ENCODE measurements at places on chromosomes 12 and 14.

- DNase-seq, result no peak
These were observed 2.2 kb downstream of the TMEM106C start for GRCh38 chr12:47965581-47965980.

DNA sequence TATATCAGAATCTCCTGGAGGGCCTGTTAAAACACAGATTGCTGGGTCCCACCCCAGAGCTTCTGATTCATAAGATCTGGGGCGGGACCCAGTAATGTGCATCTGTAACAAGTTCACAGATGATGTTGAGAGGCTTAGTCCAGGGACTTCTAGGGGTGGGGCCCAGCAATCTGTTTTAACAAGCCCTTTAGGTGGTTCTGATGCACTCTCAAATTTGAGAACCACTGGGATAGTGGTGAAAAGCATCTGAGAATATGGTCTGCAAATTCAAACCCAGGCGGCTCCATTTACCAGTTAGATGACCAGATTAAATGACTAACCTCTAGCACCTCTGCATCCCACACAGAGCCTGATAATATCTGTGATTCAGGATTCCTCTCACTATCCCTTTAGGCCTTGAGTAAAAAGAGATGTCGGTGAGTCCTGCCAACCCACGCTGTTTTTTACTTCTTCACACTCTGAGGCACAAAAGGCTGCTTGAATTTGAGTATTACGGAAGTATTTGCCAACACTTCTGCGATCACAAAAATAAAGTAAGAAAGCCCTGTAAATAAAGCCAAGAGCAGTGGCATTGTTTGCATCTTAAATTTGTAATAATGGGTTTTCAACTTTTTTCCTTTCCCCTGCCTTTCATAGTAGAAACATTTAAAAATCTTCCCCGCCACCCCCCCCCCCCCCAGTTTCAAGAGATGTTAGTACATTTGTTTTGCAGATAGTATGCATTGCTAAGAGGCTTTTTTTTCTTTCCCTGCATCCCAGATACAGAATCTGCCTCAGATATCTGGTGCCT lies 1.8 kb upstream of the FRS2 start:
- no peak for DNase-seq

DNA sequence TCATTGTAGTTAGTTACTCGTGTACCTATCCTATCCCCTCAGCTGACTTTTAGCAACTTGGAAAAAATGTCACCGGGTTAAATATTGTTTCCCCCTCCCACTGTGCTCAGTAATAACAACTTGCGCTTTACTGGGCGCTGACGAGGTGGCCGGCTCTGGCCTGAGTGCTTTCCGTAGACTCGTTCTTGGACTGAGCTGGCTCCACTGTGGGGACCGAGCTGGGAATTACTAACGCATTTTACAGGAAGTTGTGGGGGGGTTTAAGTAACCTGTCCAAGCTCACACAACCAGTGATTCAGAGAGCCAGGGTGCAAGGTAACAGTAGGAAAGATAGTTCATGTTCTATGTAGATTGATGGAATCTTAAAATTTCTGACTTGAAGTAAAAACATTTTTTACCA lies 82.5 kb upstream of the KICS2 start:
- DNase-seq, result no peak

GRCh38 chr14:59532419-59532818 lies 44.2 kb downstream of the CCDC175 start:
- DNase-seq, result no peak

- no peak for DNase-seq
These were observed 165.7 kb upstream of the RBM19 start for GRCh38 chr12:114131824-114132223.

- no peak for DNase-seq
These were observed 21.8 kb downstream of the MGAT4C start for GRCh38 chr12:86234316-86234855.

- peak; percentile 15 for DNase-seq
These were observed 43.9 kb upstream of the MDM1 start for GRCh38 chr12:68375756-68376695.

- DNase-seq, result no peak
These were observed 29.3 kb upstream of the PITPNM2 start for GRCh38 chr12:123180171-123180570.

DNA sequence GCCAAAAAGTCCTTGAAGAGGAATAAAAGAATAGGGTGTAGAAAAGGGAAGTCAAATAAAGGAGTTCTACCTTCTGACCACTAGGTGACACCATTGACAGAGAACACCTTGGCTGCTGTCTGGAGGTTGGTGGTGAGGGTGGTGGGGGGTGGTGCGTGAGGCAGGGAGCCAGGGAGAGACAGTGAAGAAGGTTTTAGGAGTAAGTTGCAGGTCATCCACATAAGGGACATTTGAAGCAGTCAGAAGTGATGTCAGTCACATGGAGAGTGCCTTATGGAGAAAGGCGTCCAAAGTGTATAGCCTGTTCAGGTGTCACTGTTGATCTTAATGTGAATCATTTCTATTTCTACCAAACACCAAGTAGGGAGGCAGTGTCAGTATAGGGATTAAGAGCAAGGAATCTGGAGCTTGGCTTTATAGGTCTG lies 279.3 kb upstream of the DDHD1 start:
- DNase-seq, result peak; percentile 69

DNA sequence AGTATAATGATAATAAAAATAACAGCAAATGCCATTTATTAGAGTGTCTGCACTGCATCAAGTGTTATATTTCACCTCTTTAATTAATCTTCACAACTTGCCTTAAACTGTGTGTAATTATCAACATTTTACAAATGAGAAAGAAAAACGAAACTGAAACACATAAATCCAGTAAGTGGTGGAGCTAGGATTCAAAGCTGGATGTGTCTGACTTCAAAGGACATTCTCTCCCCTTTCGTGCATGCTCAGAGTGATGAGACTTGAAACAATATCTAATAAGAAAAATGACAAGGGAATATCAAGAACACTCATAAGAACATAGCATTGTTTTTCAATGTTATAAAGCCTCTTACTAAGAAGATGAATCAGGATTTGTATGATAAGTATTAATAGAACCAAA lies 78.8 kb downstream of the DUSP6 start:
- no peak for DNase-seq

DNA sequence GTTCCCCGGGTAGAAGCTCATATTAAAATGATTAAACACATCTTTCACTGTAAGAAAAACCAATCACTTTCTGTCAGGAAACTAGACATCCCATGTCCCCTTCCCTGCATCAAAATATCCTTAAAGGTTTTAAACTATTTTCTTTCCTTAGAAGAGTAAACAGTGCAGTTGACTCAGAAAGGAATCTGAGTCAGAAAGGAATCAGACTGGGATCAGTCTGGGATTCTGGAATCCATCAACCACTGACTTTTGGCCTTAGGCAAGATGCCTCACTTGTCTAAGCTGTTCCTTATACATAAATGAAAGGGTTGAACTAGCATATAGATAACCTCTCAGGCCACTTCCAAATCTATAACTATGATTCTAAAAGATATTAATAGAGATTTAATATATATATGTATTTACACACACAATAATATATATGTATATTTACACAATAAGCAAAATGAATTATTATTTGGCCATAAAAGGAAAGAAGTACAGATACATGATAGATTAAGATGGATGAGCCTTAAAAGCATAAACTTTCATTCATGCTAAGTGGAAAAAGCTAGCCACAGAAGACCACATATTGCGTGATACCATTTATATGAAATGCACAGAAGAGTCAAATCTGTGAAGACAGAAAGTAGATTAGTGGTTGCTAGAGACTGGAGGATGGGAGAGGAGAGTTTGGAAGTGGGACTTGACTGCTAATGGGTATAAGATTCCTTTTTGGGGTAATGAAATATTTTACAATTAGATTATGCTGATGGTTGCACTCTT lies 114.4 kb downstream of the SLC38A1 start:
- no peak for DNase-seq

DNA sequence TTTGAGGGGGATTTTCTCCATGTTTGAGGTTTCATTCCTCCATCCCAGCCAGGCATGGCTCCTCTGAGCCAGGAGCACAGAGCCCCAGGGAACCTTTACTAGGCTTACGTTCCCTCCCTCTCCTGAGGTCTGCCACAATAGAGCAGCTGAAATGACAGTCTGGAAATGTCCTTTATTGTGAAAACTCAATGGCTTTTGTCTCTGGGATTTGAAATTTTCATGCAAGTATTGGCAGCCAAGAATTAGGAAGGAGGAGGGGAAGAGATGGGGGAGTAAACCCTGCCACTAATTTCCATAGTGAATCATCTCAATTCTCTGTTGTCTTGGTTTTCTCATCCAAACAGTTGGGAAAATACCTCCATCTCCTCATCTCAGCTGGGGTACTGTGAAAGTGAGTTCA lies 2.6 kb upstream of the PLEKHG3 start:
- no peak for DNase-seq

DNA sequence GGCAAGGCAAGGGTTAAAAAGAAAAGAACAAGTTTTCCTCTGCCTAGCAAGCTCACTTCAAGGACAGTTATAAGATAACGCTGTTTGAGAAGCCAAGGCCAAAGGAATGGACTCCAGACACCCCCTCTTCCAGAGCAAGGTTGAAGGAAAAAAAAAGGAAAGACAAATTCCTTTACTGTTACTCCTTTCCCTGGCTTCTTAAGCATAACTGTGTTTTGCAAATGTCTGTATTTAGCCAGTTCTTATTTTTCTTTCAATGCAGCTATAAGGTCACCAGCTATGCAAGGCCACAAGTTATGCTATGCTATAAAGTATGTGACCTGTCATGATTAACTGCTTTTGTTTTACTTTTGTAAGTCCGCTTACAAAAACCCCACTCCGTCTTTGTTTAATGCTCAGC lies 26.6 kb downstream of the ZNF410 start:
- no peak for DNase-seq

- DNase-seq, result no peak
These were observed at the start of gene ASPG for GRCh38 chr14:104085032-104085888. Gene ASPG (plus strand): TSS chr14:104085700. CDS start chr14:104085771, 71 bp downstream.

- no peak for DNase-seq
These were observed 144.3 kb downstream of the MED13L start for GRCh38 chr12:116133149-116133548.

- no peak for DNase-seq
These were observed 26.4 kb upstream of the SOS2 start for GRCh38 chr14:50257732-50258131.

- peak; percentile 73 for DNase-seq
These were observed 41.3 kb upstream of the CTDSP2 start for GRCh38 chr12:57887631-57888408.

DNA sequence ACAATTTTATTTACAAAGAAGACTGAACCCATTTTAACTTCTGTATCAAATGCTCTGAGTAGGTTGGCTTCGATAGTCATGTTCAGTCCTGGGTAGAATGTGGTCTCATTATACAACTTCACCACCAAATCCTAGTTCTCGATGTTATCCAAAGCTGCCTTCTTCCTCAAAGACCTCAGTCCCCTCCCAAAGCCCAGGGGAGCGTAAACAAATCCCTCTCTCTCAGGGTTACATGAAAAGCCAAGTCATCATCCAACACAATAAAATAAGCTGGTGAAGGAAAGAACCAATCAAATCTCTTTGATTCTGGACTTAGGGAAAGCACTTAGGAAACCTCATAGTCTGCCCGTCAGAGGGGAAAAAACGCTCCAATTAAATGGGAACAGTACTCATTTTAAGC lies 9.1 kb downstream of the PTCSC3 start:
- DNase-seq, result no peak

All from NCI-H1694 treated with DMSO at 0.1 percent for 48 hours (cell line).